Karpas-422 (cell line): ENCODE measurements at places on chromosomes 5 and 9. TPM values are rescaled to one million over a fixed set of nuclear protein-coding genes. Genes with fewer than 3 reads are reported as not detected.

GRCh38 chr5:118407958-118408357 lies 580.4 kb downstream of the DTWD2 start:
- DNase-seq, result no peak

DNA sequence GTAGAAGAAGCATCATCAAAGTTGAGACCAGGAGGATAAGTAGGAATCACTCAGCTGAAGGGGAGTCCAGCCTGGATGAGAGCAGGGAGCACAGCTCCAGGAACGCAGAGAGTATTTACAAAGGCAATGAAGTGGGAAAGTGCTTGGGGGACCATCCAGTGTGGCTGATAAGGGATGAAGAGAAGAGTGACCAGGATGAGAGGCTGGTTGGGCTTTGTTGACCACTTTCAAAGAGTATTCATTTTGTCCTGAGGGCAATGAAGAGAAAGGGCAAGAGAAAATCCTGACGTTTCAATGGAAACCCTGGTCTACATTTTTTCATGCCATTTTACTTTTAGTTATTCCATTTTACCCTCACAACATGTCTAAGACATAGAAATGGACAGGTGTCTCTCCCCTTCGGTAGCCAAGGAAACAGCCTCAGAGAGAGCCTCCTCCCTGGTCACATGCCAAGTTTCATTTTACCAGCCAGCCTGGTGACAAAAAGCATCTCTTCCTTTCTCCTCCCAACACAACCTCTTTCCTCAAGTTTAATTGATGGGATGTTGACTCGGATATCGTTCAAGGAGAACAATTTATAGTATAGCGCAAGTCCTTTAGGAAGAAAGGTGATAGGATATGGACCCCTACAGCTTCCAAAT lies 492.7 kb upstream of the CLINT1 start:
- no peak for DNase-seq

DNA sequence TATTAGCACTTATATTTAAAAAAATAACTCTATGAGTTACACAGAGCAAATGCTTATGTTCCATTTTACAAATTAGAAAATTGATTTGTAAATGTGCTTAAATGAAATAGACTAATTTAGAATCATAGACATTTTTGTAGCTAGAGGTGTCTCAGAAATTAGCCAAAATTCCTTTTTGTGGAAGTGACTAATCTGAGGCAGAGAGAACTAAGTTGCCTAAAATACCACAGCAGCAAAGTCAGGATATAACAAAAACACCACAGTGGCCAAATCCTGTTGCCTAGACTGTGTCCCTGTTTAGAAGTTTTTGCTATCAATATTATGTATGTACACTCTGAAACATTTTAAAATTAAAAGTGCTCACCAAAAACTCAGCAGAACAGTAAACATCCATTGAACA lies 18.7 kb downstream of the ADAMTSL1 start:
- DNase-seq, result no peak

GRCh38 chr9:114884787-114885452 lies 45.5 kb downstream of the TNFSF8 start:
- DNase-seq, result no peak

DNA sequence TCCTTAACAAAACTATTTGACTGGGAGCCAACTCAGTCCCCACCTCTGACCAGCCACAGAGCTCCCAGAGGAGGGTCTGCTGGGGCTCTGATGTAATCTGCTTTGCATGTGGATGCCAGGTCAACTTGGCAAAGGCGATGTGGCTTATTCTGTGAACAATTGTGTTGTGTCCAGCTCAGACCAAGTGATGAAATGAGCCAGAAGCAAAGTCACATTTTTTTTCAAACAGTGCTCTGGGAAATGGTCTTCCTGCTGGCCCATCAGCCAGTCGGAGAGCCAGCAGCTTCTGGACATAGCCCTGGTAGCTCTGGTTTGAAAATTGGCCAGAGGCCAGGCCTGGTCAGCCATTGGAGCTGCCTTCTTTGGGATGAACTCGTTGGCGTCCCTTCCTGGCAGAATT lies 86.5 kb downstream of the ANGPTL2 start:
- no peak for DNase-seq

DNA sequence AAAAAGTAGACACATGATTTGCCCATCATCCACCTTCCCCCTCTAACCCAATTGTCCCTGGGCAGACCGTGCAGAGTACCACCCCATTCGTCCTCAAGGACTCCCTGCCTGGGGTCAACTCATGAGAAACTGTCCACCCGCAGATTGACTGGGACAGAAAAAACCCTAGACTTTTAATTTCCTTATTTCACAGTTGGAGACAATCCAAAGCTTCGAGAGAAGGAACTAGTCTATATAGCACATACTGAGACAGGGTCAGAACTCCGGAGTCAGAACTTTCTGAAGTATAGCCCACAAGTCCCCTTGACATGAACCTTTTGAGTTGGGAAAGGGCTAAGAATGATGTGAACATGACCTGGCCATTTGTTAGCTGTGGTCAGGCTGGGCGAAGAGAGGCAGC lies 7.5 kb upstream of the GPX3 start:
- no peak for DNase-seq

DNA sequence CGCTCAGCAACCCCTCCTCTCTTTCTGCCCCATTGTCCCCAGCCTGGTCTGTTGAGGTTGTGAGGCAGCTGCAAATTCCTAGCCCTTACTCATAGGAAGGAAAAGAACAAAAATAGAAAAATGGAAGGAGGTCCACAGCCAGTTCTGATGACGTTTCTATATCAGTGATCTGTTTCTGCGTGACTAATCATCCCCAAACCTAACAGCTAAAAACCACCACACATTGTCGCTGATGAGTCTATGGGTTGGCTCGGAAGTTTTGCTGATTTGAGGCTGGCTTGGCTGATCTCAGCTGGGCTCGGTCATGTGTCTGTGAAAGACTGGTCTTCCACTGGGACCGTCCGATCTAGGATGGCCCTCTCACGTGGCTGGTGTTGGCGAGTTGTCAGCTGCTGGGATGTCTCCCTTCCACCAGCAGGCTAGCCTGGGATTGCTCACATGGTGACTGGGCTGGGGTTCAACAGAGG lies 200.6 kb upstream of the ZNF618 start:
- DNase-seq, result no peak

DNA sequence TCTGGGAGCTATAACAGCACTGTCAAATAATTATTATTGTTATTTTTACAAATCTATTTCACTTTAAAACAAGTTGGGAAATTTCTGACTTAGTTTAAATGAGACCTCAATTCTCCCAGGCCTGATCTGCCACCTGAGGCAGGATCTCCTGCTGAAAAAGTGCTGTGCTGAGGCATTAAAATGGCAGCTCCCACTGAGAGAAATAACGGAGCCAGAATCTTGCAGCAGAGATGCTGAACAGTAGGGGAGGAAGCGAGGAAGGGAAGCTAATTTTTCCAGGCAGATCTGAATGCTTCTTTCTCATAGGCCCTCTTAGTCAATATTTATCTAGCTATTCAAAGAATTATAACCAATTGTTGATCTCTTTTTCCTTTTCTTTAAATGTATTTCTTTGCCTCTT lies 196.3 kb downstream of the ZNF462 start:
- DNase-seq, result no peak

GRCh38 chr5:76547242-76547890 lies 75.8 kb downstream of the F2RL2 start:
- DNase-seq, result no peak

Gene SELENOP
- not detected in 2 replicates for total RNA-seq

Gene CCDC152
- total RNA-seq, result 3.6 and 20.8 TPM in 2 replicates

Gene GPBP1
- 67.3 and 69.0 TPM in 2 replicates for total RNA-seq

Gene GARNL3
- total RNA-seq, result 1.2 and 2.2 TPM in 2 replicates

- DNase-seq, result no peak
Observed at GRCh38 chr9:132087438-132088030, 7.9 kb upstream of the MED27 start.

Gene FAM169A
- not detected in 2 replicates for total RNA-seq

Gene ST8SIA4
- 17.1 and 20.4 TPM in 2 replicates for total RNA-seq

Gene SCGB3A2
- total RNA-seq, result not detected in 2 replicates

Gene KCNV2
- total RNA-seq, result 1.6 and 1.8 TPM in 2 replicates
